Activated T-cell treated with anti-CD3 and anti-CD28 coated beads, Interleukin-2, amount 50 U/mL, for 48 hours (primary cell): ENCODE measurements at places on chromosomes 1 and 21.
A peak's percentile ranks its signal among the peaks of the same experiment; 100 is the strongest.

DNA sequence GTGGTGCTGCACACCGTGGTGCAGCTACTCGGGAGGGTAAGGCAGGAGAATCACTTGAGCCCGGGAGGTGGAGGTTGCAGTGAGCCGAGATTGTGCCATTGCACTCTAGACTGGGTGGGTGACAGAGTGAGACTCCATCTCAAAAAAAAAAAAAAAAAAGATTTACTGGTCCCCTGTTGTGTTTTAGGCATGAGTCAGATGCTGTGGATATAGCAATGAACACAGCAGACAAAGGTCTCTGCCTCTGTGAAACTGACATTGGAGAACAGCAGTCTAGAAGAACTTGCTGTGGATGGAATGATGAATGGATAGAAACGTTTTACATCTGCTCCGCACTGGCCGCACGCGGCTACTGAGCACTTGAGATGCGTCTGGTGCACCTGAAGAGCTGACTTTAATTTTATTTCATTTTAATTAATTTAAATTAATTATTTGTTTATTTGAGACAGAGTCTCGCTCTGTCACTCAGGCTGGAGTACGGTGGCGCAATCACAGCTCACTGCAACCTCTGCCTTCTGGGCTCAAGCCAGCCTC is 24.5 kb upstream of the EPHA2 start:
- no peak for DNase-seq

GRCh38 chr1:100353988-100354387 is 1.7 kb downstream of the CDC14A start:
- DNase-seq = no peak

DNA sequence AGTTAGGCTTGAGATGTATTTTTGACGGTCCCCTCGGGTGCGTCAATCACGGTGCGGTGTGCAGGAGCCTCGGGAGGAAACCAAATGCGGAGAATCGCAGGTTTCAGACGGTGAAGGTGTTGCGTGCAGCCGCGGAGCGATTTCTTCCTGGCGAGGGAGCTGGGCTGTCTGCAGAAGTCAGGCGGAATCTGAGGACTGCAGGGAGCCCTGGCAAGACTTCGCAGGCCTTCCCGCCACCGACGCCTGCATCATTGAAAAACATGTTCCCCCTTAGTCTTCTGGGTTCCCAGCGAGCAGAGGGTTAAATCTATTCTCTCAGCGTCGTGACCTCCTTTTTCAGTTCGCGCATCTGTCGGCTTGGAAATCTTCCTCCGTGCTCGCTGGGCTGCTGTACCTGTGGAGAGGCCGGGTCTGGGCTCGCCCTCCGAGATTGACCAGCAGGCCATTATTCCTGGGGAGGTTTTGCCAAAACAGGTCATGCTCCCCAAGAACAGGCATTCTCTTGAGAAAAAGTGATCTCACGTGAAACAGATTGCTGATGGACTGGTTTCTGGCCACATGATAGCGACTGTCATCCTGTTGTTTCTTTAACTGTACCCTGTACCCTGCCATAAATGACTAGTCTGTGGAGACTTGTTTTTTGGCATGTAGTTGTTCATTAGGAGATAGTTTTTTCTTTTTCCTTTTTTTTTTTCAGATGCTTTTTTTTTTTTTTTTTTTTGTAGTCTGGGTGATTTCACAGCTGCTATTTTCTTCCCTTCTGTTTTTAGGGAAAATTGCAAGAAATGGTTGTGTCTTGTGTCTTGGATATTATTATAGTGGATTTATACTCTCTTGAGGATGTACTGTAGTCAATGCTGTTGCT is 894 bp downstream of the EPB41 start:
- DNase-seq = peak; percentile 72

GRCh38 chr1:66240491-66241484 is 293.2 kb upstream of the SGIP1 start:
- DNase-seq = no peak

GRCh38 chr1:161196111-161196510 is 2.7 kb downstream of the ADAMTS4 start:
- no peak for DNase-seq
